Nephron progenitor cell (in vitro differentiated cells): ENCODE measurements at places on chromosomes 11 and 22.

DNA sequence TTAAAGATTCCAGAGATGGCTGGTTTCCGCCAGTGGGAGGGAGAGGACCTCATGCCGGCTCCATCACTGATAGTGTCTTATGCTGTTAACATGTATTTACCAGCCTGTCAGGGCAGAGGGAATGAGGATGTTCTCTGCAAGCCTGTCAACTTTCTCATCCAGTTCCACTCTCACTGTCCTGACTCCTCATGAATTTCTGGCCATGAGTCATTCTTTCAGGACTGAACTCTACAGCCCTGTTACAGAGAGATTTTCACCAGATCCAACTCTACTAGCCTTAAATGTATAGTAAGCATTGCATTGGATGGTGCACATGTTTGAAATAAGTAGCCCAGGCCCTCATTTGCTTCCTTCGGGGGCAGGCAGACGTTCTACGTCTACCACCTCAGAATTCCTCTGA, 387.7 kb downstream of the TMEM135 start:
- no peak overlapping the region for H3K4me3 ChIP-seq
- no peaks in the 10 kb centered on the region for H3K36me3 ChIP-seq
- H3K27me3 ChIP-seq, result peaks cover 18% of the 10 kb centered on the region
- H3K4me1 ChIP-seq, result no peaks in the 10 kb centered on the region
- H3K27ac ChIP-seq, result no peak overlapping the region
- no peak for DNase-seq

- H3K27ac ChIP-seq, result no peak overlapping the region
- no peaks in the 10 kb centered on the region for H3K4me1 ChIP-seq
- H3K36me3 ChIP-seq, result no peaks in the 10 kb centered on the region
- H3K4me3 ChIP-seq, result no peak overlapping the region
- peaks cover 3% of the 10 kb centered on the region for H3K27me3 ChIP-seq
- no peak for DNase-seq
Observed at GRCh38 chr11:116813170-116813569, 9.9 kb downstream of the APOA4 start.

GRCh38 chr11:120746836-120747609, 235.5 kb downstream of the GRIK4 start:
- H3K36me3 ChIP-seq, result no peaks in the 10 kb centered on the region
- peaks cover 42% of the 10 kb centered on the region for H3K4me1 ChIP-seq
- no peak for DNase-seq

DNA sequence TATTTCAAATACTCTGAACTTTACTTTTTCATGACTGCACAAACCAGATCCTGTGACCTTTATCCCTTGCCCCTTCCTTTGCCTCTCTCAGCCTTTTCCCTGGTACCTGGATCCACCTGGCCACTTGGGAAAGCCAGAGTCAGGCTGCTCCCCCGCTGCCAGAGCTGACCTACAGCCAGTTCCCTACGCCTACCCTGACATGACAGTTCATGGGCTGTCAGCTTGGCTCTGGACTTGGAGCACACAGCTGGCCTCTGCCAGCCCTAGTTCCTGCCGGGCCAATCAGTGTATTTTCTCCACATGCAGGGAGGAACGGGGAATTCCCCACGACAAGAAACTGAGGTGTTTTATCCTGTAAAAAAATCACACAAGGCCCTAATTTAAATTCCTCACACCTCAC, 382.6 kb downstream of the INSC start:
- H3K36me3 ChIP-seq, result no peaks in the 10 kb centered on the region
- H3K27me3 ChIP-seq, result peaks cover 6% of the 10 kb centered on the region
- H3K4me3 ChIP-seq, result no peak overlapping the region
- no peak overlapping the region for H3K27ac ChIP-seq
- H3K4me1 ChIP-seq, result no peaks in the 10 kb centered on the region

DNA sequence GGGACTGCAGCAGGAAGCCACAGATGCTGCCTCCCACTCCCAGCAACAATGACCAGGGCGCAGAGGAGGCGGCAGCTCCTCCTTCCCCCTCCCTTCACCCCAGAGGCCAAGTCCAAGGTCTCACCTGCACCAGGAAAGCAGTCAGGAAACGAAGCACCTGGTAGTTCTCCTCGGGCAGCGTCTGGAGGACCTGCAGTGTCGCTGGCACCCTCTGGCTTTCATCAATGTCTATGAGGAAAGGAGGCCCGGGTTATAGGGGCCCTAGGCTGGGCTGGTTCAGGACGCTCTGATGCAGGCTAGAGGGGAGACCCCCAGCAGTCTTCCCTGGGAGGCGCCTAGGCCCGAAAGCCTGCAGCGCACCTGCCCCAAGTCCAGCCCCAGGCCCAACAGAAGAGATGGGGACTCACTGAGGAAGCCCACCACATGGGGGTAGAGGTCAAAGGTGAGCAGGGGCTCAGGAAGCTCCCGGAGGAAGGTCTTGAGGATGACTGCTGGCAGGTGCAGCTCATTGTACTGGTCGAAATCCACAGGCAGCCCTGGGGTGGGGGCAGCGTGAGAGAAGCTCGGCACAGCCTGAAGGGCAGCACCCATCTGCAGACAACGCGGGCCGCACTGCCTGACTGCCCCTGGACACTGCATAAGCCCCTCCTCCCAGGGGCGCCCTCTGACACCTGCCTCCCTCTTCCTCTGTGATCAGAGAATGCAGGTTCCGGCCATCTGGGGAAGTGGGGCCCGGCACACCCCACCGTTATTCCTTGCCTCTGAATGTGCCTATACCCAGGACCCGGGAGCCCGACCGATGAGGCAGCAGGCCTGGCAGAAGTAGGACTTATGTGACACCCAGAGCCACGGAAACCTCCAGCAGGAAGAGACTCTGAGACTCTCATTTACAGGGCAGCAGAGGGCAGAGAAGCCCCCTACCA, 20.9 kb downstream of the ARHGAP1 start:
- peaks cover 11% of the 10 kb centered on the region for H3K36me3 ChIP-seq
- H3K27me3 ChIP-seq, result no peaks in the 10 kb centered on the region
- H3K4me1 ChIP-seq, result peaks cover 34% of the 10 kb centered on the region
- no peak overlapping the region for H3K27ac ChIP-seq
- no peak overlapping the region for H3K4me3 ChIP-seq

GRCh38 chr22:24432059-24432853, 4.9 kb downstream of the ADORA2A start:
- H3K27me3 ChIP-seq, result peaks cover 14% of the 10 kb centered on the region
- H3K36me3 ChIP-seq, result no peaks in the 10 kb centered on the region
- no peak overlapping the region for H3K4me3 ChIP-seq
- DNase-seq, result no peak
- peaks cover 35% of the 10 kb centered on the region for H3K4me1 ChIP-seq

DNA sequence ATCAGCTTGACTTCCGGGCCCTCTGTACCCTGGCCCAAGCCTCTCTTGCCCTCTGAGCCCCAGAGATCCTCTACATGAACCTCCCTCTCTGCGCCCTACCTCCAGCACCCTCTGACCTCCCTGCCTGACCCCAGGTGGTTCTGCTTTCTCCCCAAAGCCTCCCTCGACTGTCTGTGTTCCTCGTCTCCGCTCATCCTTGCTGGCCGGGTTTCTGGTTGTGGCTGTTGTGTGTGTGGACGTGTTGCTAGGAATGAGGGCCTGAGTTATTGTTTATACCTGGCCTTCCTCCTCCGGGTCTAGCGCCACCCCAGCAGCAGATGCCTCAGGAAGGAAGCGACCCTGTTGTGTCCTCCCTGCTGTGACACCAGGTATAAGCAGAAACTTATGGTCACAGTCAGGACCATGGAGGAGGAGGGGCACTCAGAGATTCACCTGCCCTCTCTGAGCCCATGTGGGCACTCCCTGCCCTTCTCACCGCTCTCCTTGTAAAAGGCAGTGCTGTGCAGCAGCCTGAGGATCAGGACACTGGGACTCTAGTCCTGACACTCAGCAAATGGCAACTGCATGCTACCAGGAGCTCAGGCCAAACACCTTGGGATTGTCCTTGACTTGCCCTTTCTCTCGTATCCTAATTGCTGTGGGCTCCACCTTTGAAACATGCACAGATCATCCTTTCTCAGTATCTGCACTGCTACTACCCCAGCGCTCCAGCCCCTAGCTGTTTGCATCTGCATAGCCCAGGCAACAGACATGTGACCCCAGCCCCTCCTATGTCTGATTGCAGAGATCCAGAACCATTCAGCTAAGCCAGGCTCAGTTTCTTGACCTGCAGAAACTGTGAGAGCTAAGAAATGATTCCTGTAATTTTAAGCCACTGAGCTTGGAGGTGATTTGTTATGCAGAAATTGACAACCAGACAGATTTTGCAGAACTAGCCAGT, 140.1 kb downstream of the ST3GAL4 start:
- H3K27ac ChIP-seq, result peak overlapping the region; percentile 76
- peak overlapping the region; percentile 7 for H3K4me3 ChIP-seq
- no peak for DNase-seq
- no peaks in the 10 kb centered on the region for H3K36me3 ChIP-seq

DNA sequence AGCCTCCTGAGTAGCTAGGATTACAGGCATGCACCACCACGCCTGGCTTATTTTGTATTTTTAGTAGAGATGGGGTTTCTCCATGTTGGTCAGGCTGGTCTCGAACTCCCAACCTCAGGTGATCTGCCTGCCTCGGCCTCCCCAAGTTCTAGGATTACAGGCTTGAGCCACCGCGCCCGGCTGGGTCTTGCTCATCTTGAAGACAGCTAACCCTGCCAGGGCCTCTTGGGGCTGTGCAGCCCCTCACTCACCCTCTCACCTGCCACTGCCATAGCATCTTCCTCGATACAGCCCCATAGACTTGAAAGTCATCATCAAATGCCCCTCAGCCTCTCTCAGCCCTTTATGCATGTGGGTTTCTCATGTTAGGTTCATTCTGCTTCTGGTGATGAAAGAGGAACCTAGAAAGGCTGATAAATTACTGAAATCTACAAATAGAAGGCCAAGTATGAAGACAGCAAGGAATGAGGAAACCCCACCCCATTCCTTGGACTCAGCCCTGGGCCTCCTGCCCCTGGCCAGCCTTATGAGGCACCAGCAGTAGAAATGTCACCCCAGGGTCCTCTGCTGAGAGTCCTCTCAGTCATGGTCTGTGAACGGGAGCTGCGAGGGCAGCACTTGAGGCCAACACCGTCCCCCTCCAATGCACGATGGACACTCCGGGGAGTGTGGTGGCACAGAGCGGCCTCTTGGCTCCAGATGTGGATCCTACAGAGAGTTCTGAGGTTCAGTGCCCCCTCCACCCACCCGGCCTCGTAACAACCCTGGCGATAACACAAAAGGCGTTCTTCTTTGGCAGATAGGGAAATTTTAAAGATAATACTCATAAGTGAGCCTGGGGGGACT, 24.8 kb downstream of the SCGB1A1 start:
- peak overlapping the region; percentile 19 for H3K4me3 ChIP-seq
- peaks cover 27% of the 10 kb centered on the region for H3K4me1 ChIP-seq
- no peak overlapping the region for H3K27ac ChIP-seq
- no peaks in the 10 kb centered on the region for H3K36me3 ChIP-seq
- peaks cover 35% of the 10 kb centered on the region for H3K27me3 ChIP-seq

GRCh38 chr11:40974186-40974795, 485.2 kb downstream of the LRRC4C start:
- no peak overlapping the region for H3K4me3 ChIP-seq
- no peaks in the 10 kb centered on the region for H3K36me3 ChIP-seq
- H3K27ac ChIP-seq, result no peak overlapping the region
- DNase-seq, result no peak

DNA sequence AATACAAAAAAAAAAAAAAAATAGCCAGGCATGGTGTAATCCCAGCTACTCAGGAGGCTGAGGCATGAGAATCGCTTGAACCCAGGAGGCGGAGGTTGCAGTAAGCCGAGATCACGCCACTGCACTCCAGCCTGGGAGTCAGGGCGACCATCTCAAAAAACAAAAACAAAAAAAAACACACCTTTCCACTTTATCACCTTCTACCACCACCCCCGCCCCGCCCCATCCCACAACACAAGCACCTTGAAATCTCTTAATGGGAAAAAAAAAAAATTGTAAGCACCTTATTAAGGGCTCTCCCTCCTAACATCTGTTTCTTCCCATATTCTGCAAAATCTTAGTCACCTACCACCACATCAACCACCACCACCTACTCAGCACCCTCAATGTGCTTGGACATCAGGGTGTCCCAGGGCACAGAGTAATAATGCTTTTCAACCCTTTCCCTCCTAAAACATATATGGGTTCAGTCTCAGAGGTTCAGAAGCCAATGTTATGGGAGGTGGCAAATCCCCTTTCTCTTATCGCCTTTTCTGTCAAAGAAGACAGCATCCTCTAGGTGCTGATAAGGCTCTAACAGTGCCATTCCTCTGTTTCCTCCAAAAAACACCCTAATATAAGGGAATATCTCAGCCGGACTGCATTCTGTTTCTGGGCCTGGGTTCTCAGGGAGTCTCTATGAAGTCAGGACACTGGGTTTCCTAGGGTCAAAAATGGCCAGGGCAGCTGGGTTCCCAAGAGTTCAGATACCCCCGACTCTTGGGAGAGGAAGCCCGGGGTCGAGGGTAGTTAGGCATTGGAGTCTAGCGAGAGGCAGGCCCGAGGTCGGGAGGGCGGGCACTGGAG, 718 bp downstream of the INTS5 start:
- peak overlapping the region; percentile 89 for H3K4me3 ChIP-seq
- H3K27ac ChIP-seq, result peak overlapping the region; percentile 96
- peaks cover 7% of the 10 kb centered on the region for H3K27me3 ChIP-seq
- DNase-seq, result no peak
- peaks cover 17% of the 10 kb centered on the region for H3K4me1 ChIP-seq

DNA sequence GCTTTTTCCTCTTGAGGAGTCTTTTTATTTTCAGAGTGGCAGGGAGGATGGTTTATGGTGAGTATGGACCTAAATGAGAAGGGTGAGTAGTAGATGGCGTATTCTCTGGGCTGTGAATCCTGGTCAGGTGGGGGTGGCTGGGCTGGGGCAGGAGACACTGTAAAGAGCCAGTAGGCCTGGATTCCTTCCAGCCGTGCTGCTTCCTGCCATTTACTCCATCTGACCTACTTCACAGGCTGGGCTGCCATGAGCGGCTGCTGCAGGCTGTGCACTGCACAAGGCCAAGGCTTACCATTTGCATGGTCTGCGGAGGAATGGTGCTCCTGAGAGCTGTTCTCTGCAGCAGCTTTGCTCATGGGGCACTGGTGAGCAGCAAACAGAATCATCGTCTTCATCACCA, 297.6 kb downstream of the KIRREL3 start:
- H3K4me1 ChIP-seq, result peaks cover 43% of the 10 kb centered on the region
- H3K27me3 ChIP-seq, result peaks cover 13% of the 10 kb centered on the region
- H3K4me3 ChIP-seq, result no peak overlapping the region
- H3K36me3 ChIP-seq, result no peaks in the 10 kb centered on the region
- no peak for DNase-seq
- no peak overlapping the region for H3K27ac ChIP-seq
